ENCODE measurements at places on chromosomes 3 and 15. TPM values are rescaled to one million over a fixed set of nuclear protein-coding genes. Genes with fewer than 3 reads are reported as not detected.

DNA sequence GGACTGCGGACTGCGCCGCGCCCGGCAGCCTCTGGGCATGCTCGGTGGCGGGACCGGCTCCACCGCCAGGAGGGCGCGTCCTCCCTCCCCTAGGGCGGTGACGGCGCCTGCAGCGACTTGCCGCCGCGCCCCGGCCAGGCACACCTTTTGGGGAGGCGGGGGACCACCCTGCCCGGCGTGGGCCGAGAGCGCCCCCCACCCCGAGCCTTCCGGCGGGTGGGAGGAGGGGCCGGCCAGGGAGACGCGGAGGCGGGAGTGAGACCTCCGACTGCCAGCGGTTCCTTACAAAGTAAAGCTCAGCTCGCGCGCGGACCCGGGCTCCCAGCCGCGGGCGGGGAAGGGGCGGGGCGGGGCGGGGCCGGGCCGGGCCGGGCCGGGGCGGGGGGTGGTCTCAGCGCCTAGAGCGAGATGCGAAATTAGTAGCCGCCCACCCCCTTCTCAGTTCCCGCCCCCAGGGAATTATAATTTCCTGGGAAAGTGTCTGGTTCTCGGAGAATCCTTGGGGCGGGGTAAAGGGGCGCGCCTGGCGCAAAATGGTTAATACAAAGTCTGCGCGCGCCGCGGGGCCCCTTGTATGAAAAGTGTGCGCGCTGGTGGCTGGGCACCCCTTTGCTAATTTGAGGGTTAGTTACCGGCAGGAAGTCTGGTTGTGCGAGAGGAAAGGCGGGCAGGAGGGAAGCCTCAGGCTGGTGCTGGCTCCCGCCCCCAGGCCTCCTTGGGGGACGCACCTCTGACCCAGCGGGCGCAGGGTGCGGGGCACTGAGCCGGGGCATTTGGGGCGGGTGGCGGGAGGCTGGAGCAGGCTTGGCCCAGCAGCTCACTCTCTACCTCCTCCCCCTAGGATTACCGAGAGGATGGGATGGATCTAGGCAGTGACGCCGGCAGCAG is 224.8 kb upstream of the IL12A start:
- peak; percentile 95 for DNase-seq

- DNase-seq = no peak
Measured at GRCh38 chr3:53170325-53171063, 9.5 kb downstream of the PRKCD start.

DNA sequence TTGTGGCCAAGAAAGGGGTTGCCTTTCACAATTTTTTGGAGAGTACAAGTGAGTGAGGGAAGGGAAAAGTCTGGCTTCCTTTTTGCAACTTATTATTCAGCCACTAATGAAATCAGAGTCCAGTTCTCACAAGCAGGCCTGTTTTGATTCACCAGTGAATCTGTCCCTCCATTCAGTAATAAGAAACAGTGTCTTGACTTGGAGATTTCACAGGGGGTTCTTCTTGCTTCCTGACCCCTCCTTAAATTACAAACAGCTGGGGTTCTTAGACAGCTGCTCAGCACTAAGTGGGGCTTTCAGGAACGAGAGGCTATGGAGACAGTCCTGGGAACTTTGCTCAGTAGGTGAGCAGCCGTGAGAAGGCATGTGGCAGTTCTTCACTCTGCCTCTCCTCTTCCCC is 24.5 kb downstream of the SEMA3G start:
- DNase-seq = no peak

- peak; percentile 95 for DNase-seq
Measured at GRCh38 chr3:151305060-151305774, 11.4 kb downstream of the GPR87 start.

DNA sequence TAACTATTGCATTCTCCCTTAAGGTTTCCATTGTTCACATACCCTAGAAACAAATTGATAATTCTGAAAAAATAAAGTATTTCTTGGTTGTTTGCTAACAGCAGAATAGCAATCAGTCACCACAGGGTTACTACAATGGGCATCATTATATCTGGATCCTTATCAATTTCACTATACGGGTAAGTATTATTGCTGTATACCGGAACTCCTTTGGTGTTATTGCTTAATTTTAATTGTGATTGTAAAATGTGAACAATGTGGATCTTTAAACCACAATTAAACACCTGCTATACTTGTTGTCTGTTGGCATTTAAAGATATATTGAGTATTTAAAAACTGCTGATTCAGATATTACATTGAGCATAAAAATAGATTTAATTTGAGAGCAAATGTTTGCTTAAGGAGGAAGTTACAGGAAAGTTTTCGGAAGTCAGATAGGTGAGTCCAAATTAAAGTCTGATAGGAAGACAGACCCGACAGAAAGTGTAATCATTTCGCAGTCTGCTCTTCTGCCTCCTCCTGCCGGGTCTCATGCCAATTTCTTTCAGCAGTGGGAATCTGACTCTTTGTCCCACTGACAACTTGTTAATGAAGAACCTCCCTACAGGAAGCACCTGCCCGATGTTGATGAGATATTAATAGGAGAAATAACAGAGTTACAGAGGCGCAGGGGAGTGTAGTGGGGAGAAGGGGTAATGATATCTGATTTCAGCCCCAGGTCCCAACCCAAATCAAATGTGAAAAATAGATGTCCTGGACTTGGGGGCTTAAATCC is 169.7 kb upstream of the TBC1D5 start:
- no peak for DNase-seq

DNA sequence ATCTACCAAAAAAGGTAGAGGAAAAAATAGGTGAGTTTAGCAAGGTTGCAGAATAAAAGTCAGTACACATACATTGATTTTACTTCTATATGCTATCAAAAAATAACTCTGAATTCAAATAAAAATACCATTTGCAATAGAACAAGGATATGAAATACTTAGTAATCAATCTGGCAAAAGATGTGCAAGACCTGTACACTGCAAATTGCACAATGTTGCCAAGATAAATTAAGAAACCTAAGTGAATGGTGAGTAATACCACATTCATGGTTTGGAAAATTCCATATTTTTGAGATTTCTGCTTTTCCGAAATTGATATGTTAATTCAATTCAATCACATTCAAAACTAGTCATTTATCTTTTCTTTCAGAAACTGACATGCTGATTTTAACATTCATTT is 464.8 kb downstream of the EPHA3 start:
- no peak for DNase-seq

DNA sequence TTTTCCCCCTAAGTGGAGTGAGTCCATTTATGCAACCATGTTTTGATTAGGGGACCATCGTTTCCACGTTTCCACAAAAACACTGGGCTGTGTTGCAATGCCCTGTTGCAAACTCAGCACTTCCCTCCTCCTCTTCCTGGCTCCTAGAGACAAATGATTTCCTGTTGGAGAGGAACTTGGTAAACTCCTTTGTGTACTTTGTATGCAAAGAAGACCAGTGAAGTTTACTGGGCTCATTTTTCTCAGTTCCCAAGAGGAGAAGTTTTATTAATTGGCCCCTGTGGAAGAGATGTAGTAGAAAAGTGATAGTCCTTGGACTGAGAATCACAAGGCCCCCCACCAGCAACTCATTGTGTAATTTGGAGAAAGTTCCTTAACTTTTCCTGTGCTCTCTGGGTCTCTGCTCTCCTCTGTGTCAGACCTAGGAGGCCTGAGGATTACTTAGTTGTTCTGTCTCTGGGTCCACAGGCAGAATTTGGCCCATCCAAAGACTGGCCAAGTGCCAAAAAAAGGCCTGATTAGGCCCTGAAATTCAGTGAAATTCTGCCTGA is 95.0 kb downstream of the ATG7 start:
- no peak for DNase-seq

DNA sequence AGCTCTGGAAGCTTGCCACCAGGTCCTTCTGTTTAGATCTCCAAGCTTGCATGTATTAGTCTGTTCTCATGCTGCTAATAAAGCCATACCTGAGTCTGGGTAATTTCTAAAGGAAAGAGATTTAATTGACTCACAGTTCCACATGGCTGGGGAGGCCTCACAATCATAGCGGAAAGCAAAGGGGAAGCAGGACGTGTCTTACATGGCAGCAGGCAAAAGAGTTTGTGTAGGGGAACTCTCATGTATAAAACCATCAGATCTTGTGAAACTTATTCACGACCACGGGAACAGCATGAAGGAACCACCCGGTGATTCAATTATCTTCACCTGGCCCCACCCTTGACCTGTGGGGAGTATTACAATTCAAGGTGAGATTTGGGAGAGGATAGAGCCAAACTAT is 147.0 kb upstream of the PROK2 start:
- DNase-seq = no peak

Gene OXSR1
- 40.6 TPM for total RNA-seq

Gene TERC
- total RNA-seq = 8.6 TPM

Gene SSUH2
- 12.4 TPM for total RNA-seq
